Stimulated activated naive CD4-positive, alpha-beta T cell treated with Interleukin-2 at 50 U/mL for 16 hours (primary cell): ENCODE measurements at places on chromosomes 7 and 10.

DNA sequence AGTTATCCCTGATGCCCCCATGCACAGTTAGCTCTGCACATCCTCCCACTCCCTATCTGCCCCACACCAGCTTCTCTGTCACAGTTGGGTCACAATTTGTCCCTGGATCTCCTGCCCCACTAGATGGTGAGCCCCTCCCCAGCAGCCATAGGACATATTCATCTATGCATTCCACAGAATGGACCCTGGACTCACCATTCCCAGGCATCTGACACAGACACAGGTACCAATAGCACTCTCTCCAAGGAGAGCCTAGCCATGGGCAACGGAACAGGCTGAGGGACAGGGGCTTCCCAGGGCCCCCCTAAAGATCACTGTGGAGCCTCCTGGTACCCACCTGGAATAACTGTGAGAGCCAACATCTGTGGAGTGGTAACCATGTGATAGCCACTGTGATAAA lies 34.7 kb upstream of the EEPD1 start:
- no peak for DNase-seq

- DNase-seq: no peak
Observed at GRCh38 chr7:95725205-95725604, 47.1 kb upstream of the DYNC1I1 start.

DNA sequence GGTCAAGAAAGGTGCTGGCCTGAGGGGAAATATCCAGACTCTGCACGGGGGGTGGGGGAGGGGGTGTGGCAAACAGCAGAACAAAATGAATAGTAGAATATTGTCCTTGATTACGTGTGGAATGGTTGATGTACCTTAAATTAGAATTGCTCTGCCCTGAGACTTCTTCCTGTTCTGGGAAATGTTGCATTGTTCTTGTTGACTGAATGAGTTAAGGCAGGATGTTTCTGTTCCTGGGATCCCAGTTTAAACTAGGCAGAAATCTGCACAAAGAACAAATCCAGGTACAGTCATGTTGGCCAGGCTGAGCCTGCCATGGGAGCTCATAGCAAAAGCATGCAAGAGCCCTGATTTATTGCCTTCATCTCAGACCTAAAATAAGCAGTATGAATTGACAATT lies 558.7 kb upstream of the VSTM2A start:
- DNase-seq: no peak

- no peak for DNase-seq
Observed at GRCh38 chr10:123570051-123570897, 95.9 kb upstream of the GPR26 start.

- no peak for DNase-seq
Observed at GRCh38 chr10:114181971-114182370, 2.8 kb downstream of the TDRD1 start.
